ENCODE measurements at places on chromosomes 4 and X.

GRCh38 chr4:6776920-6777635, 5.4 kb upstream of the KIAA0232 start:
- no peak for DNase-seq

DNA sequence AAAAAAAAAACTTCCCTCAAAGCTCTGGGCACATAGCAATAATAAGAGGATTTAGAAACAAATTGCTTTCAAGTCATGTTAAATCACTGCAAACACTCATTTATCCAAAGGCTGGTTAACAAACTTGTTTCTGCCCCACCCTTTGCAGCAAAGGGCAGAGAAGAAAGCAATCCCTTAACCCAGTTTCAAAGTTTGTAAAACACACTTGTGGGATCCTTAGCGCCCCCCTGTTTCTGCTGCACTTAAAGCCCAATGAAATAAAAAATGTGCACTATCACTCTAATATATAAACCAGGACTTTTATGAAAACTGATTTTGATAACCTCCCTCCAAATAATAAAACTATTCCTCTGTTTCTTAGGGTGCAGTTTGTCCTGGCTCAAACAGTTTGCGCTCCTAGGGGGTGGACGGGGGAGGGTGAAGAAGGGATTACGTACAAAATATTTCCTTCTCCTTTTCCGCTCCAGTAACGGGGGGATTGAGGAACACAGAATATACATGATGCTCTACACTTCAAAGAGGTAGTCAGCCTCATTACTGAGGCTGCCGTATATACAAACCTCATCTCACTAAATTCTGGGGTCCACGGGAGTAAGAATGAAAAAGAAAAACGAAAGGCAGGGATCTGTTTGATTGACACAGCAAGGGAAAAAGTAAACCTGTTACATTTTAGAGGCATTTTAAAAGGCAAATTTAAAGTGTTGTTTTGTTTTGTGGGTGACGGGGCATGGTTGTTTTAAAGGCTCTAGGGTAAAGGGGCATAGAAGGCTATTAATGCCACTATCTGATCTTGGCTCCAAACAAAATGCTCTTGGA, 3.1 kb upstream of the PCDH10 start:
- DNase-seq: no peak

GRCh38 chr4:184313702-184314659, 96.3 kb upstream of the ENPP6 start:
- DNase-seq: no peak

- no peak for DNase-seq
Measured at GRCh38 chr4:153467897-153468262, 1.7 kb downstream of the TMEM131L start.

GRCh38 chr4:47383829-47384427, 79.6 kb downstream of the COMMD8 start:
- peak; percentile 26 for DNase-seq

GRCh38 chr4:23930750-23931488, 41.1 kb upstream of the PPARGC1A start:
- DNase-seq: no peak

GRCh38 chr4:44493924-44494323, 45.3 kb upstream of the KCTD8 start:
- DNase-seq: peak; percentile 37

GRCh38 chr4:148633720-148634119, 191.5 kb upstream of the NR3C2 start:
- DNase-seq: no peak

DNA sequence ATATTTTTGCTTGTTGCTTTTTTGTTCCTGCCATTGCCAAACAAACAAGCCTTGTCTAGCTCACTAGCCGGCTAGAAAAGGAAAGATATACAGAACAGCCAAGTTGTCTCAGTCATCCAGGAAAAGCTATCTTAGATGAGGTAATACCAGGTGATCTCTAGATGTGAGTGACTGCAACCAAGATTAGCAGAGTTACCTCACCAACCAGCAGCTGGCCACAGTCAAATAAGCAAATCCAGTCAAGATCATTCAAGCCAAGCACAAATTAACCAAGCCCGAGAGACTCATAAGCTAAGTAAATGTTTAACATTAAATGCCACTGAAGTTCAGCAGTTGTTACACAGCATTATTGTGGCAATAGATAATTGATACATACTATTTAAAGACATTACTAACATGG, 108.6 kb downstream of the CENPC start:
- DNase-seq: peak; percentile 15

GRCh38 chr4:80259012-80259411, 7.5 kb upstream of the FGF5 start:
- peak; percentile 30 for DNase-seq

GRCh38 chr4:41332510-41333054, 75.9 kb downstream of the UCHL1 start:
- no peak for DNase-seq

GRCh38 chr4:68283714-68284113, 38.2 kb upstream of the TMPRSS11B start:
- no peak for DNase-seq

GRCh38 chrX:77668391-77669237, 117.4 kb downstream of the ATRX start:
- peak; percentile 18 for DNase-seq

DNA sequence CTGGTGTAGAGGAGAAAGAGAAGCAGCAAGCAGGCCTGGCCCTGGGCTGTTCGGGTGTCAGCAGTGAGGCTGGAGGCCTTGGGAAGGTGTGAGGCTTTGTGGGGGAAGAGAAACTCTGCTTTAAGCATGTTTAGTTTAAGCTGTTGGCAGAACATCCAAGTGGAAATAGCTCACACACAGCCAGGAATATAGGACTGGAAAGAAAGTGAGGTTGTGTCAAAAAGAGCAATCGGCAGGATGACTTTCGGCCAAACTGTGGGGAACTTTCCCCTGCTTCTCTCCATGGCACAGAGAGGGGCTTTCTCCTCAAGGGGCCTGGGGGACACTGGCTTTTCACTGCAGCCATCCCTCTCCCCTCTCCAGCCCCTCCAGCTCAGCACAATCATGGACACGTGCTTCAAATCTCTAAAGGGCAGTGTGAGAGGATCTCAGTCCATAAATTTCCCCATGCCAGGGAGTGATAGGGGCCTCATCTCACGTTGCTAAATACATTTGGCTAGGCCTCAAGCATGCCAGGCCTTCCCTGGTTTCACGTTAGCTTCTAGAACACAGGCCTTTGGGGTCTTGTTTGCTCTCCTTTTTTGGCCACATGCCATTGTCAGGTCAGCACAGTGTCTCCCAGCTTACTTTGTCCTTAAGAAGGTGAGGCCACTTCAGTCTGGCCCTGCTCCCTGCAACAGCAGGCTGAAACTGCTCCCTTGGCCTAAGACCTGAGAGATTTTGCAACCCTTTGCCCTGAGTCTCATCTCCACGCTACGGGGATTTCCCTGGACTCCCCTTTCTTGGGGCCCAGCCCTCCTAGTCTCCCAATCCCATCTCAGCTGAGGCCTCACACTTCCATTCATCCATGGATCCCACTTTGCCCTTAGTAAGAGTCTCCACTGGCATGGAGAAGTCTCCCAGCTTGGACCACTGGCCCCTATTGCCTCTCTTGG, 8.3 kb upstream of the CITED1 start:
- no peak for DNase-seq

DNA sequence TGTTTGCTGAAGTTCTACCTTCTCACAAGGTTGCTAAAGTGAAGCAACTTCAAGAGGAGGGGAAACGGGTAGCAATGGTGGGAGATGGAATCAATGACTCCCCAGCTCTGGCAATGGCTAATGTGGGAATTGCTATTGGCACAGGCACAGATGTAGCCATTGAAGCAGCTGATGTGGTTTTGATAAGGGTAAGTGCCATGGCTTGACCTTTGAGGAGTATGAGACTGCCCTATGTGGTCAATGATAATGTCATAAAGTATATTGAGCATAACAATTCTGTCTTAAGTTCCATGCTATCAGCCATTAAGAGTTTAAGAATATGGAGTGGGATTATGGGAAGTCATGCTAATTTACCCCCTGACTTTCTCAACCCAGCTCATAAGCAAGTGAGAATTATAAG, 61.4 kb upstream of the PGK1 start:
- no peak for DNase-seq

GRCh38 chr4:98932539-98932938, 3.6 kb upstream of the EIF4E start:
- no peak for DNase-seq

DNA sequence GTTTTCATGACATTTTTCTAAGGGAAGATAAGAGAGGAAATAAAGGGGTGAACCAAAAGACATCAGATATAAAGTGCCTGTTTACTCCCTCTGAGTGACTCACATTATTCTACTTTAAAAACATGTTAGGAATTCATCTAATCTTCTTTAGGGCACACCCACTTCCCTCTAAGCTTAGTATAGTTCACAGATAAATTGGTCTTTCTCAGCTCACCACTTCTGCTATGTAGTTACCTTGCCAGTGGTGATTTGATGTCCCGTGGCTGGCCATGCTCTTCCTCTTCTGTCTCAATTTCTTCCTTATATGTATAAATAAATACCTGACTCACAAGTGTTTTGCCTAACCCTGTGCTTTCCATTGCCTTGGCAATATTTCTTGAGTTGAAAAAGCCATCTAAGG, 96.8 kb downstream of the PDLIM5 start:
- DNase-seq: peak; percentile 48

- no peak for DNase-seq
Measured at GRCh38 chr4:152045807-152046571, 285.2 kb upstream of the GATB start.

DNA sequence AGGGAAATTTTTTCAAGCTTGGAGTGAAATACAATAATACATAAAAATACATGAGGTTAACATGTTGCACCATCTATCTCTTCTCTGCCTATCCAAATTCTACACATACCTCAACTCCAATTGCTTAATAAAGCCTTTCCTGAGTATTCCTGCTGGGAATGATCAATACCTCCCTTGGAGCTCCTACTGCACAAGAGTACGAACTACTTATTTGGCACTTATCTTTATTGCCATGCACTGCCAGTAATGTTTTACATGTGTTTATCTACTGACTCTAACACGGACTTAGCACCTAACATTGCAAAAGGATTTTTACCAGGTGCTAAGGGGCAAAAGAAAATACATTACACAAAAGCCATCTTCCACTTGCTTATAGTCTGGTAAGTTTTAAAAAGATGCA, 80.2 kb downstream of the ADGRA3 start:
- DNase-seq: no peak

- DNase-seq: no peak
Measured at GRCh38 chr4:48380583-48381167, 39.3 kb downstream of the SLAIN2 start.

DNA sequence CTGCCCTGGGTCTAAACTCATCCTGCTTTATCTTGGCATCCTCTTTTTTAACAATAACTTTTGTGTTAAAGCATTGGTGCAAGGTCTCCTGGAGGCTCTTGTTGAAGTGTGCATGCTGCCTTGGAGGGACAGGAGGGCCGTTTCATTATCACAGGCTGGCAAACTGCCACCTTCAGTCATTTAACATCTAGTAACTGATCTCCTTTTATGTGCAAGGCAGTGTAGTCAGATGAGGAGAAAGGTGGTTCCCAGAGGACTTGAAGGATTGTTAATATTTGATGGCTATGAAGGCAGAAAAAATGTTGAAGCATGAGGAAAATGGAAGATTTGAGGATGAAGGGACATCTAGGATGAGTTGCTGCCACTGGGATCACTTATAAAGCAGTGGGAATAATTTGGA, 439.4 kb downstream of the RAPGEF2 start:
- DNase-seq: no peak

- no peak for DNase-seq
Measured at GRCh38 chrX:17601441-17602200, 135.7 kb upstream of the SCML1 start.

- no peak for DNase-seq
Measured at GRCh38 chr4:113548303-113548702, 213.2 kb downstream of the CAMK2D start.

GRCh38 chr4:39933671-39934590, 43.8 kb downstream of the PDS5A start:
- no peak for DNase-seq

- DNase-seq: no peak
Measured at GRCh38 chrX:10212395-10212794, 55.6 kb downstream of the CLCN4 start.

DNA sequence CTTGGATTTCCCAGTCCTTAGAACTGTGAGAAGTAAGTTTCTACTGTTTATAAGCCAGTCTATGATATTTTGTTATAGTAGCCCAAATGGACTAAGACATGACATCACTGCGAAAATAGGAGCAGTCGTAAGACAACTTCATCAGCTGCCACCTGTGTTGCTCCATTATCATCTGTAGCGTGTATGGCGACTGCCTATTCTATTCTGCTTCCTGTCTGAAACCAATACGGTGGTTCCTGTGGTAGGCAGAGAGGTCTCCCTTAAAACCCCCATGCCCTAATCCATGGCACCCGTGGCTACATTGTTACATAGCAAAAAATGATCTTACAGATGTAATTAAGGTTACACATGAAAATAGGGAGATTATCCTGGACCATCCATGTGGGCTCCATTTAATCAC, 105.4 kb upstream of the FAT1 start:
- DNase-seq: no peak

DNA sequence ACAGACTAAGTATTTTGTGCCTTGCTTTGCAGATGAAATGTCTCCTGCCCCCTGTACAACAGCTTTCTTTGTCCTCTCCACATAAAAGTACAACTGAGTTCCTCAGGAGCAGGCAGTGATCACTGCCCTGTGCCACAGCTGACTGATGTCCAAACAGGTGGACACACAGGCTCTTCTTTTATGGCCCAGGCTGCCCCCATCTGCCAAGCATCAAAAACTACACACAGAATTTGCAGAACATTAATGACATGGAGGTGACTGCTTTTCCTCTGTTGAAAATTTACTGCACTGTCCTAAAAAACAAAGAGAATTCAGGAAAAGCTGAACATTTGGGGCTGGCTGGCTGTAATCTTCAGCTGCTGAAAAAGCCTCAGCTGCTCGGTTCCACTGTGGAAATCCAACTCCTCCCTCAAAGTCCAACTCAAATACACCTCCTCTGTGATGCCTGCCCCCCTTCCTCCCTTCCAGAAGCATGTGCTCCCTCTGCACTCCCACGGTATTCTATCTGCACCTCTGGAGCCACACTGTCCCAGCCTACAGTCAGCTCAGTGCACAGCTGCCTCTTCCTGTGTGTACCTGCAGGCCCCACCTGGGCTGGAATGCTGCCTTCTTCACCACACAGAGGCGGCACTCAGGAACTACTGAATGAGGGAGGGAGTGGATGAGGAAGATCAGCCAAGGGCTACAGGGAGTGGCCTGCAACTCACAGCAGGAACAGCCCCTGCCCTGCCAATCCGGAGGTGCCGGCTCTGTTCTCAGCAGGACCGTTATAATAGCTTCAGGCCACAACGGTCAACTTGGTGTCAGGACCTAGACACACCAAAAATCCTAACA, 10.3 kb downstream of the AFAP1 start:
- peak; percentile 20 for DNase-seq

GRCh38 chr4:131526686-131527085, 1622.4 kb upstream of the PCDH10 start:
- DNase-seq: no peak

Data from ACHN (cell line).